Cerebellar cortex (tissue), 1 donor: ENCODE measurements at places on chromosomes 6 and 20.

DNA sequence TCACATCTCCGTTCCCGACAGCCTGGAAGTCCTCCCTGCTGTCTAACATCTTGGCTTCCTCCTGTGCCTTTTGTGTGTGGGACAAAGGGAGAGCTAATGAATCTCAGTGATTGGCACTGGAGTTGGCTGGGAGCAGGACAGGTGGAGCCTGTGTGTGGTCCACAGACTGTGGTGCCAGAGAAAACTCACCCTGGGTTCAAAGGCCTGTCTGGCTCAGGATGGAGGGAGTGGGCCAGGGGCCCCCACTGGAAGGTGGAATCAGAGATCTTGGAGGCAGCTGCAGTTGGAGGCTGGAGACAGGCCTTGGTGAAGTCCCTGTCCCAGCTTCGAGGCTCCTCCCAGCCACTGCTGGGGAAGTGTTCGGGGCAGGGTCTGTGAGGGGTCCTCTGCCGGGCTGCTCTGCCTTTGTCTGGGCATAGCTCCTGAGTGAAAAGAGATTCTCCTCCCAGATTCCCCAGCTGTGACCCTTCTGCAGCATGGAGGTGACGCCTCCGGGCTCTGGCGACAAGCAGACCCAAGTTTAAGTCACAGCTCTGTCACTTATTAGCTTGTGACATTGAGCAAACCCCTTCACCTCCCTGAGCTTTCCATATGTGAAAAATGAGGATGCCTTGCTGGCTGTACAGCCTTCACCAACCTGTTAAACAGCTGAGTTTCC lies 13.9 kb upstream of the ITPR3 start:
- DNase-seq, result no peak

DNA sequence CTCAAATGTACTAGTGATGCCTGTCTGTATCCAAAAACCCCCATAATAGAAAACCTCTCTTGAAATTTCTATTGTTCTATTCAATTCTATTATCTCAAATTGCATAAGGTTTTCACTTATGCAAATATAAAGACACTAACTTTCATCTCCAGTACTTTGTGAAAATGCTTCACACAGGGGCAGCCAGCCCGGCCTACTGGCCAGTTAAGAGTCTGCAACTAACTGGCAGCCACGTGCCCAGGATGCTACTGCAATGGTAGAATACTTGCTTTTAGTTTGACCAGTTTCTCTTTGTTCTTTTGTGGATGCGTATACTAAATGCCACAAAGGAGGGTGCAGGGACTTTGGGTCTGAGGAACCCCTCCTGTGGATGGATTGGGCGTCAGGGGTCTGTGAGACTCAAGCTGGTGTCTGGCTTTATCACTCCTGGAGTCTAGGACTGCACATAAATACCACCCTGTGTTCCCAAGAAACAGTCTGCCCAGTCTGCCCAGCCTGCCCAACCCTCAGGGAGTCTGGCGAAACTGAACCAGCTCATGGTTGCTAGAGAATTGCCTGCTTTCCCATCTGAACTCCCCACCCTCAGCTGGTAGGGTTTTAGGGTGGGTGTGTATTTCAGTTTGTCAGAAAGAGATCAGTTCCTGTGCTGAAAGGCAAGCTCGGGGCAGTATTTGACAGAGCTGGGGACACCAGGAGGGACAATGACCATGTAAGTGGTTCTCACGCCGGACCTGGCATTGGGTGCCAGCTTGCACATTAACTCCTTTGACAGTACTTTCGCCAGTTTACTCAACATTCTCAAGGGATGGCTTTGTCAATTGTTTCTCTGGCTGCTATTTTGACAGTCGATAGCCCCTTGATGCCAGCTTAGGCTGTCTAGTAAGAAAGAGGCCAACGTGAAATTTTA lies 558.2 kb upstream of the JAG1 start:
- DNase-seq, result no peak

GRCh38 chr6:744666-745353 lies 51.9 kb upstream of the EXOC2 start:
- DNase-seq, result no peak

- DNase-seq, result no peak
These were observed 25.0 kb downstream of the TAB2 start for GRCh38 chr6:149342525-149342924.

DNA sequence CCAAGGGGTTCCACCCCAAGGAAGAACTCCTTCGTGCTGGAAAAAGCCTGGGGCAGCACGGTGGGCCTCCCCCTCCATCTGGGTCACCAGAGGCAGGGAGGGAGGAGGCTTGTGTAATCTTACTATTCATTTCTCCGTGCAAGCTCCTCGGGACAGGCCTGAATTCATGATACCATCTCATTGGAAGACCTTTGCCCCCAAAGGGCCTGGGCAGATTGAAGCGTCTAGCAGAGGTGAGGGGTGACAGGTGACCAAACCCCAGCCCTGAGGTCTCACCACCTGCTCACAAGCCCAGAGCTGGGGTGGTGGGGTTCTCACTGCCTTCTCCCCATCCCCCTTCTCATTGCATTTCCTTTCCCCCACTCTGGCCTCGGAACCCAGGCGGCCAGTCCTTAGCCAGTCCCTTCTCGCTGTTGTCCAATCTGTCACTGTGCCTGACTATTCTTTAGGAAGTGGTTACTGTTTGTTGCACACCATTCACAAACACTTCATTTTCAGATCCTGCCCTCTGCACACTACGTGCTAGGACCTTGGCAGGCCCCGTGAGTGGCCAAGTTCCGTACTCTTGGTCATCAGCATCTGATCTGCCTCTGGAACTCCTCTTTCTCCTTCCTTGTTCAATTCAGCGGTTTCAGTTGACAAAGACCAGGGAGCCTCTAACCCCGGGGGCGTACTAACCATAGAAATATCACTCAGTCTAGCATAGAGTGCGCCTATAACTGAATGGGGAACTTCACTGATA lies 137.1 kb downstream of the LY86 start:
- no peak for DNase-seq

DNA sequence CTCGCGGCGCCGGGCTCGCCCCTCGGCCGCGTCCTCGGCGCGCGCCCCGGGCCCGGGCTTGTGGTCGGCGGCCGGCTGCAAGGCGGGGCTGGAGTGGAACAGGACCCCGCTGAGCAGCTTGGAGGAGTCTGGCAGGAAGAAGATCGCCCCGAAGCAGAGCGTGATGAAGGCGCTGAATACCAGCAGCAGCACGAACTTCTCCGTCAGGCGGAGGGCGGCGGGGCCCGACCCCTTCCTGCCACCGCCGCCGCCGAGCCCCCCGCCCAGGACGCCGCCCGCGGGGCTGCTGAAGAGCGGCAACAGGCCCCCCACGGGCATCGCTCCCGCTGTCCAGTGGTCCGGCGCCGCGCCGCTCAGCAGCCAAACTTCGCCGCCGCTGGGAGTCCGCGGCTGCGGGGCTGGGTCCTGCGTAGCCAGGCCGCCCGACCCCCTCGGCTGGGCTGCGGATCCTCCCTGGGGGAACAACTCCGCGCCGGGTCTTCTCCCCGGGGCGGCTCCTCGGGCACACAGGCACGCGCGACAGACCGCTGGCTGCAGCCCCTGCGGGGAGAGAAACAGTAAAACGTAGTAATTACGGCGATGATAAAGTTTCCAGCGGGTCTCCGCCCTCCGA lies 707 bp downstream of the MAN1A1 start:
- no peak for DNase-seq

DNA sequence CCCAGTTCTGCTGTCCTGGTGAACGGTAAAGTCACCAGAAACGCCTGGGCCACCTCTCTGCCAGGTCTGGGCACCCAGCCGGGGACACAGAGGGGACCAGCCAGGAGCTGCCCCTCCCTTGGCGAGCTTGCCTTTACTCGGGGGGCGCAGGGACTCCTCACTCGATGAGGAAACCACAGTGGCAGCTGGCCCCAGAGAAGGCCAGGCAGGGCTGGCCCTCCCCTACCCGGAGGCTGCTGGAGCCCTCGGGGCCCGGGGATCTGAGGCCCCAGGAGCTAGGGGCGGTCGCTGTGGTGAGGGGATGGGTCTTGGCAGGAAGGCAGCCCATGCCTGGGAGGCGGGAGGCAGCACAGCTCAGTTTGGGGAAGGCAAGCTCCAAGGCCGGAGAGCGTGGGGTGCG lies 80.4 kb upstream of the SLCO4A1 start:
- no peak for DNase-seq

- DNase-seq, result no peak
These were observed 34.5 kb downstream of the APCDD1L start for GRCh38 chr20:58480551-58481336.

- no peak for DNase-seq
These were observed 15.8 kb downstream of the SHPRH start for GRCh38 chr6:145948328-145948727.

- DNase-seq, result no peak
These were observed 71.4 kb downstream of the AKAP7 start for GRCh38 chr6:131206463-131207251.

DNA sequence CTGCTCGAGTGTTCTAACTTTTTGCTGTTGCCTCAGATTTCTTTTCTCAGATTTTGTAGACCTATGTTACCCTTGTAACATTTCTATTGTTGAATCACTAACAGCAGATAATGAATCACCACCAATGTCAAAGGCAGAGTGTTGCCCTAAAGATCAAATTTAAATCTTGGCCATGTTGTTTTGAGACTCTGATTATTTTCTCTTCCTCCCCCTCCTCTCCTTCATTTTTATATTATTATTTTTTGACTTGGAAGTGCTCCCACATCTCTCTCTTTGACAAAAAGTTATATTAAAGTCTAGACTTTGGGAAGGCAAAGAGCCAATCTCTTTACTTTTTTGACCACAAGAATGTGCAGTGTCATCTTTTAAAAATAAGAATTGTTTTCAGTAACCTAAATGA lies 422.7 kb downstream of the NKAIN2 start:
- DNase-seq, result no peak

DNA sequence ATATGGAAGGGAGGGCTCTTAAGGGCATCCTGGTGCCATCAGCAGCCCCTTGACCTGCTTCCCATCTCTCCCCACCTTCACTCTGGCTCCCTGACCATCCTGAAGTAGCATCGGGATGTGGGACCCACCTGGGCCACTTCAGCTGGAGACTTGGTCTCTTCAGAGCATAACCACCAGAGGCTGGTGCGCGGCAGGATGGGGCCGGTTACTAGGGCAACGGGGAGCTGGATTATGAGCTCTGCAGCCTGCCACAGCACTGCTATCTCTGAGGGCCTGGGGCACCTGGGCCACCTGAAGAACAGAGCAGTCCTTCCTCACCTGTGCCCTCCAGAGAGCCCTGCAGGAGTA lies 79.7 kb downstream of the SYNJ2 start:
- DNase-seq, result no peak

GRCh38 chr20:58894652-58895447 lies 42.3 kb downstream of the GNAS start:
- DNase-seq, result no peak

DNA sequence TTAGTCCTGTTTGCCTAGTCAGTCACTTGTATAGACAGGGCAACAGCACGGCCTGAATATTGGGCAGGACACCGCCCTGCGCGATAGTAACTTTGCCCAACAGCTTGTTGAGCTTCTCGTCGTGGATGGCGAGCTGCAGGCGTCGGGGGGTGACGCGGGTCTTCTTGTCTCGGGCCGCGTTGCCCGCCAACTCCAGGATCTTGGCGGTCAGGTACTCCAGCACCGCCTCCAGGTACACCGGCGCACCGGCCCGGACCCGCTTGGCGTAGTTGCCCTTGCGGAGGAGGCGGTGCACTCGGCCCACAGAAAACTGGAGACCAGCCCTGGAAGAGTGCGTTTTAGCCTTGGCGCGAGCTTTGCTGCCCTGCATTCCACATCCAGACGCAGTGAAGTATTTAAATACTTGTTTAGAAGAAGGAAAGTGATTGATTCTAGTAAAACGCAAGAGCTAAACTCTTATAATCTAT lies 92.8 kb upstream of the BTN3A2 start:
- DNase-seq, result no peak

- no peak for DNase-seq
These were observed 55.4 kb upstream of the TBXT start for GRCh38 chr6:166223079-166223478.

DNA sequence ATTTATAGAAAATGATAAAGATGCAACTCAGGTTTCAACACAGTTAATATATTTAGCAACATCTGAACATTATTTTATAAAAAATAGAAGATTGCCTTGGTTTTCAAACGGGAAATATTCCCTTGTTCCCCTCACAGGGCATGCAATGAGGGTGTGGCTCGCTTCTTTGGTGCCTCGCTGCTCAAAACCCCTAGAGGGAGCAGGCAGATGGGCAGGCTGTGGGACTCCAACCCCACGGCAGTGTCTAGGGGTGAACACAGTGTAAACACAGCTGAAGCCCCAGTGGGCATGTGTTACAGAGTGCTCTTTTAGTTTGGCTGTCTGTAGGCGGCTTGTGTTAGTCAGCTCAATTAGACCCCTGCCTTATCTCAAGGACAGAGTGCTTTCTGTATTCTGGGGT lies 560.8 kb upstream of the IMPG1 start:
- no peak for DNase-seq

- DNase-seq, result no peak
These were observed 164.4 kb downstream of the TBX18 start for GRCh38 chr6:84599991-84600390.

DNA sequence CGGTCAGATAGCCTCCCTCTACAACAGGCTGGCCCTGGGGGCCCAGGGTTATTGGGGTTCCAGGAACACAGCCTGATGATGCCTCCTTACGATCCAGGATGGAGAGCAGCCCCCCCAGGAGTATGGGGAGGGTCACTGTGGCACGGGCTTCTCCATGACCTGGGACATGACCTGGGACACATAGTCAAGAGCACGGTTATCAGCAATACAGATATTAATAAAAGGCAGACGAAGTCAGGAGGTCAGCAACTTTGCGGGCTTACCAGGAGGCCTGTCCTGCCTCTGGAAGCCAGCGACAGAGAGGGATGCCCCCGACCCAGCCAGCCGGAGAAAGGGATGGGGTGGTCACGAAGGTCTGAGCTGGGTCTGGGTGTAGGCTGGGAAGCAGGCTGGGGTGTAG lies 795 bp downstream of the MMP24OS start:
- no peak for DNase-seq

GRCh38 chr6:73491377-73491776 lies 29.5 kb downstream of the EEF1A1 start:
- DNase-seq, result no peak

DNA sequence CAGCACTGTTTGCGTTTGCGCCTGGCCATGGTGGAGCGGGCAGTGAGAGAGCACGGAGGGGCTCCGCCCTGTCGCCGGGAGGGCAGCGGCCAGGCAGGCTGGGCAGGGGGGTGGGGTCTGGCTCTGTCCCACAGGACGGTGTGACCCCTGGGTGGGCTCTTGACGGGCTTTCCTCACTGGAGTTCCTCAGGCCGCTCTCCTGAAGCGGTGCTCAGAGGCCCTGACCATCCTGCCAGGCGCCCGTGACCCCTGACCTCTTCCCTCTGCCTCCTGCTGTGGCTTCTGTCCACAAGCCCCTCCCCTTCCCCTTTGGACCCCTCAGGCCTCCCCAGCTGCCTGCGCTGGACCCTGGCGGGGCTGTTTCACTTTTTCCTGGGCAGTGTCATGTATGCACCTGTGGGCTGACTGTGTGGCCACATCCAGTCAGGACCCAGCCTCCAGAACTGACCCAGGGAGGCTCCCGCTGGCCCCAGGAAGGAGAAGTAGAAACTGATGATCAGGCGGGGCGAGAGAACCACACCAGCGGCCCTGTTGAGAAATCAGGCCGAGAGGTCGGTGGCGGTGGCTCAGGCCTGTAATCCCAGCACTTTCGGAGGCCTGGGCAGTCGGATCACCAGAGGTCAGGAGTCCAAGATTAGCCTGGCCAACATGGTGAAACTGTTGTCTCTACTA lies 1.2 kb downstream of the OGFR start:
- no peak for DNase-seq
